ENCODE measurements at places on chromosomes 1 and 21.

GRCh38 chr1:69657971-69658370 is 90.2 kb downstream of the LRRC7 start:
- DNase-seq: no peak

DNA sequence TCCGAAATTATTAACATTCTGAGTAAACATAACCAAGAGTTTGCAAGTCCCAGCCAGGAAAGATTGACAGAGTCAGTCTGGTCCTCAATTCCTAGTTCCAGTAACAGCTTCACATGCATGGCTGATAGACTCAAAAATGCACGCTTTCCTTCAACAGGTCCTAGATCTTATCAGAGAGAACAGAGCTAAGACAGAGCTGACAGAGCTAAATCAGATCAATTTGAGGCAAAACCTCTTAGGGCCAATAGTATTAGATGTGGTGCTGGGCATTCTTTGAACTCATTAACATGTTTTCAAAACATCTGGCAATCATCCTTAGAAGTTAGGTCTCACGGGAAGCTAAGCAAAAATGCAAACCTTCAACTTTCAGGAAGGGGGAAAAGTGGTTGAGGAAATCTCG is 114.0 kb downstream of the GREM2 start:
- DNase-seq: no peak

DNA sequence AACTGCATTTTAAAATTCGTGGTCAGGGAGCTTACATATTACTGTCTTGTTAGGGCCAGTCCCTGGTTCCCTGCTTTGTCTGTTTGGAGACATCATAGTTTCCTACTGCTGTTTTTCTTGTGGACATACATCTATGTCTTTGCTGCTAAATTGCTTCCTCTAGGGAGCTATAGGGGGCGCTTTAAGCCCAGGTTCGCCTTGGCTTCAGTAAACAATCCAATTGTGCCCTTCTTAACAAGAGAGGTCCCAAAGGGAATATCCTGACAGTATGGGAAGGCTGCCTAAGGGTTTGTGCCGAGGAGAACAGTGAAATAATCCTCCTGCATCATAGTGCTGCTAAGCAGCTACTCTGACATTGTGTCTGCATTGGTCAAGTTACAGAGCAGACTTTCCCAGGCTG is 112.5 kb downstream of the USH2A start:
- no peak for DNase-seq

DNA sequence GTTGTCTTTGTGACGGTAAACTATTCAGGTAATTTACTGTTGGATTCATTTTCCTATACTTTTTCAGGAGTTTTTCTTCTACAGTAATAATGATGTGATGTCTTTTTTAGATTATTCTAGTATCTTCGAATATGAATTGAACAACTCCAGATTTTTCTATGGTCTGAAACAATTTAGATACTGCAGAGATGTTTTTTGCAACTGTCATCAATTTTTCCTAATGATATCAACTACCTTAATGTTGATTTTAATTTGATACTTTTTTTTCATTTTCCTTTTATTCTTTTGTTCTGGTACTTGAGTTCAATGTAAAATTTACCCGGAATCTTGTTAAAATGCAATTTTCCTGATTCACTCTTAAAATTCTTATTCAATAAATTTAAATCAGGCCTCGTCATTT is 110.4 kb downstream of the KCNT2 start:
- DNase-seq: no peak

- DNase-seq: no peak
These were observed 8.0 kb downstream of the HJV start for GRCh38 chr1:146013559-146013922.

DNA sequence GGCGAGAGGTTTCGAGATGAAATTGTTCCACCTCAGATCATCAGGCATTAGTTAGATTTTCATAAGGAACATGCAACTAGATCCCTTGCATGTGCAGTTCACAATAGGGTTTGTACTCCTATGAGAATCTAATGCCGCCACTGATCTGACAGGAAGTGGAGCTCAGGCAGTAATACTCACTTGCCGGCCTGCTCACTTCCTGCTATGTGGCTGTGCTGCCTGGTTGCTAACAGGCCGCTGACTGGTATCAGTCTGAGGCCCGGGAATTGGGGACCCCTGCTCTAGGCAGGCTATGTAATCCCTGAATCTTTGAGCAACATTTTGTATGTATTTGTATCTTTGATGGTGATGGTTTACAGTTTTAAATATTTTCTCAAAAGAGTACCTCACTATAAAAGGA is 32.5 kb downstream of the XKR8 start:
- DNase-seq: no peak

GRCh38 chr1:224448453-224449017 is 13.9 kb upstream of the WDR26 start:
- no peak for DNase-seq

GRCh38 chr1:5982868-5983267 is 9.4 kb downstream of the NPHP4 start:
- DNase-seq: no peak

DNA sequence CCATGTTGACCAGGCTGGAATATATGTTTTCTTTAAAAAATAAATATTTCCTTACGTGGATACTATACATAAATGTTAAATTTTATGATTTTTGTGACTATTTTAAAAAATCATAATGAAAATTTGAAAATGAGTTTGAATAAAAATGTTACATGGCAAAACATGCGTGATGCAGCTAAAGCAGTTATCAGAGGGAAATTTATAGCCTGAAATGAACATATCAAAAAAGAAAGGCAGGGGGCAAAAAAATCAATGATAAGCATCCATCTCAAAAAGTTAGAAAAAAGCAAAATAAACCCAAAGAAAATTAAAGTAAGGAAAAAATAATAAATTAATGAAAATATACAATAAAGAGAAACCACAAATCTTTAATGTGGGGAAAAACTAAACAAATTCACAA is 8.6 kb downstream of the CCSAP start:
- no peak for DNase-seq
